Neural crest cell (in vitro differentiated cells): ENCODE measurements at places on chromosomes 16 and 17. TPM values are rescaled to one million over a fixed set of nuclear protein-coding genes. Genes with fewer than 3 reads are reported as not detected.

TEX14 gene
- total RNA-seq = 0.21 and 0.48 TPM in 2 replicates

C1QTNF1 gene
- 0.89 and 1.0 TPM in 2 replicates for total RNA-seq

IFT20 gene
- 14.0 and 15.9 TPM in 2 replicates for total RNA-seq

FOXC2 gene
- 0.11 TPM in 1 of 2 replicates, not detected in the other for total RNA-seq

APOBR gene
- 0.14 TPM in 1 of 2 replicates, not detected in the other for total RNA-seq

CACNG1 gene
- total RNA-seq = 0.32 and 0.44 TPM in 2 replicates

SERPINF2 gene
- 0.19 TPM in 1 of 2 replicates, not detected in the other for total RNA-seq

NPIPA5 gene
- 6.0 and 6.1 TPM in 2 replicates for total RNA-seq

OVCA2 gene
- total RNA-seq = 25.6 and 29.8 TPM in 2 replicates

DNA sequence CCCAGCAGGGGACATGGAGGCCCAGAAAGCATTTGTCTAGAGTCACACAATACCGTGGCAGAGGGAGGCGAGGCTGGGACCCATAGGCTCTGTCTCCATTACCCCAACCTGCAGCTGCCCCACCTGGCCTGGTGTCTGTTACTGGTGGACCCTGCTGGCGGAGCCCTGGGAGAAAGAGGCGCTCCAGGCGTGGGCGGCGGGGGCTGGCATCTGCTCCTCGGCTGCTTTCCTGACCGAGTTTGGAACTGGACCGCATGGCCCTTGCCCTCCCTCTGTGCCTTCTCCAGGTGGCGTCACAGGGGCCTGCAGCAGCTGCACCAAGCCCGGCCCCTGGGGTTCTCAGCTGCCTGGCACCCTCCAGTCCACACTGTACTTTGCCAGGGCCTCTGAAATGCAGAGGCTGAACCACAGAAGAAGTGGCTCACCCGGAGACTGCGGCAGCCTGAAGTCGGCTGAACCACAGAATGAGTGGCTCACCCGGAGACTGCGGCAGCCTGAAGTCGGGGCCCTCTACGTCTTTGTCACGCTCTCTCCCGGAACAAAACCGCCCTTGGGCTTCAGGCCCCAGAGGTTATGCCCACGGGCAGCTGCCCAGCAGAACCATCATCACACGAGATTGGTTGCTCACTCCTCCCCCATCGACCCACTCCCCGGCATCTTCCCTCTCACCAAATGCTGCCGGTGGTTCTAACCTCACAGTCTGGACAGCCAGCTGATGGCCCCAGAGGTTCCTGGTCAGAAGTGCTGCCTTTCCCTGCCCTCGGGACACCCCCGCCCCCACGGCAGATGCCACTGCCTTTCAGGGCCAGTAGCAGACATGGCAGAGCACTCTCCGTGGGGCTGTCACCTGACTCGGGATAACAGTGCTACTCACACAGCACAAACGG is 20.2 kb downstream of the CBFA2T3 start:
- DNase-seq = no peak

- no peak for DNase-seq
Measured at GRCh38 chr17:57945996-57946797, 9.0 kb downstream of the CUEDC1 start.

GRCh38 chr16:3021449-3022207 is 1.5 kb downstream of the TNFRSF12A start:
- DNase-seq = peak; percentile 79

GRCh38 chr16:70688246-70688742 is 2.4 kb upstream of the MTSS2 start:
- no peak for DNase-seq

GRCh38 chr17:40617678-40618240 is 29.9 kb downstream of the SMARCE1 start:
- DNase-seq = no peak

- DNase-seq = no peak
Measured at GRCh38 chr16:4380119-4381063, 8.7 kb downstream of the VASN start.

- DNase-seq = no peak
Measured at GRCh38 chr16:64428463-64429113, 693.3 kb downstream of the CDH11 start.

GRCh38 chr17:64500487-64500859 is 3.6 kb upstream of the POLG2 start:
- no peak for DNase-seq

DNA sequence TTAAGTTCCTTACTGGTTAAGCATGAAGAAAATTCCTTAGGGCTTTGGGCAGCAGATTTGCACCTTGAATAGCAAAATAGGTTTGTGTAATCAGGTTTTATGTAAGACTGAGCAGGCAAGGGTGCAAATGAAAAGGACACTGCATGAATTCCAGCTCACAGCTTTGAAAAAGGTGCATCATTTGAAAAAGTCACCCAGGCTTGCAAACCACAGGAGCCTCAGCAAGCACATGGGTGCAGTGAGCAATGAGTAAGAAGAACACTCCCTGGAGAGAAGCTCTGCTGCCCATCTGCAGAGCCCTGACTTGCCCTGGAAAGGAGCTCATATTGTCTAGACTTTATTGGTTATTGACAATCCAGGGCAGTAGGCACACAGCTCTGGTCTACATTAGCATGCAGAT is 165.6 kb upstream of the KCNJ16 start:
- no peak for DNase-seq

DNA sequence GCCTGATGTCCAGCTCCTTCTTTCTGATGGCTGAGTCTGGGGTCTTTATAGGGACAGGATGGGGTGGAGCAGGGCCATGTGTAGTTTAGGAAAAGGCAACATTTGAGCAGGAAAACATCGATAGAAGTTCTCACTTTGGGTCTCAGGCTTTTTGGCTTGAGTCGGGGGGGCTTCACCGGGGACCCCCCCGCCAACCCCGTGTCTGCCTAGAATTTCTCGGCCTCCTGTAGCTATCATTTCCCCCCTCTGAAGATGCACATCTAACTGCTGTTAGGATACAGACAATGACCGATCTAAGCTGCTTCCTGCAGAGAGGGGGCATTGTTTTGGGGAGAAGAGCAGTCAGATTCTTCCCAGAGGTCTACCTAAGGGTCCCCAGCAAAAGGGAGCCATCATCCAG is 16.7 kb upstream of the ZNHIT3 start:
- no peak for DNase-seq

- DNase-seq = no peak
Measured at GRCh38 chr17:21177854-21178600, 35.9 kb downstream of the TMEM11 start.

GRCh38 chr17:835263-835662 is 53.1 kb downstream of the MRM3 start:
- no peak for DNase-seq

- no peak for DNase-seq
Measured at GRCh38 chr16:12449374-12449773, 354.3 kb downstream of the CPPED1 start.

- no peak for DNase-seq
Measured at GRCh38 chr16:83296505-83296904, 511.3 kb upstream of the HSBP1 start.

- DNase-seq = no peak
Measured at GRCh38 chr17:48194097-48194550, 86.6 kb downstream of the SNX11 start.

- DNase-seq = no peak
Measured at GRCh38 chr17:74214484-74215341, 1.3 kb downstream of the TTYH2 start.

DNA sequence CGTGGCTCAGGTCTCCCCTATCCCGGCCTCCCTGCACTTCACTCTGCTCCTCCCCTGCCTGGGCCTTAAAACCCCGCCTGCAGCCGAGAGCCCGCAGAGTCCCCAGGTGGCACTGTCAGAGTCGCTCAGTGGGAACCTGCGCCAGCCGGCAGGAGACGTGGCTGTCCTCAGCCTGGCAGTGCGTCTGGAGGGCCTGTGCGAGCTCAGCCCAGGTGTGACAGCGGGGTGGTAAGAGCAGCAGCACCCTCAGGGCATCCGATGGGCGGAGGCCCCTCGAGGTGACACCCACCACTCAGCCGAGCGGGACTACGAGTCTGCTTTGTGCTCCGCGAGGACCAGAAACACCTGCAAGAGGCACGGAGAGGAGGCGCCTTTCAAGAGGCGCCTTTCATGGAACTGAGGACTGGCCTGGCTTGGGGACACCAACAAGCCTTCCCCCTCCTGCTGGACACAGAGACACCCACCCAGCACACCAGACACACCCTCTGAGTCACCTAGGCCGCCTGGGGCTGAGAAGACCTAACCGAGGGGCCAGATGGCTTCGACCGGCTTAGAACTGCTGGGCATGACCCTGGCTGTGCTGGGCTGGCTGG is at the start of gene CLDN9:
Gene CLDN9, plus strand, starts transcription at position 96 of the 593 bp plus-strand sequence. Its CDS starts 440 bp downstream, at position 536.
- DNase-seq = no peak

DNA sequence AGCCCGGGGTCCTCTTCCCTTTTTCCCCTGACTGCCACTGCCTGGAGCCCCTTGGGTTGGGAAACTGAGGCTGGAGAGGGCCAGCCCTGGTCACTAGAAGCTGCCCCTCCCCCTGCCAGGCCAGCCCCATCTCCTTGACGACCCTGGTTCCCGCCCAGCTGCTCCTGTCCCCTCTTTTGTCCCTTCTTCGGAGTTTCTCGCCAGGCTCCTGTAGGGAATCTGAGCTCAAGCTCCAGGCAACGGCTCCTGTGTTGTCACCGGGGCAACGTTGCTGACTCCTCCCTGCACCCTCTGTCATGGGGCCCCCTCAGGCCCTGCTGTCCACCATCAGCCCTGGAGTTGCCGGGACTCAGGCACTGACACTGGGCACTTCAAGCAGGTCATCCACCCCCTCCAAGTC is 5.7 kb downstream of the LLGL1 start:
- DNase-seq = peak; percentile 49

DNA sequence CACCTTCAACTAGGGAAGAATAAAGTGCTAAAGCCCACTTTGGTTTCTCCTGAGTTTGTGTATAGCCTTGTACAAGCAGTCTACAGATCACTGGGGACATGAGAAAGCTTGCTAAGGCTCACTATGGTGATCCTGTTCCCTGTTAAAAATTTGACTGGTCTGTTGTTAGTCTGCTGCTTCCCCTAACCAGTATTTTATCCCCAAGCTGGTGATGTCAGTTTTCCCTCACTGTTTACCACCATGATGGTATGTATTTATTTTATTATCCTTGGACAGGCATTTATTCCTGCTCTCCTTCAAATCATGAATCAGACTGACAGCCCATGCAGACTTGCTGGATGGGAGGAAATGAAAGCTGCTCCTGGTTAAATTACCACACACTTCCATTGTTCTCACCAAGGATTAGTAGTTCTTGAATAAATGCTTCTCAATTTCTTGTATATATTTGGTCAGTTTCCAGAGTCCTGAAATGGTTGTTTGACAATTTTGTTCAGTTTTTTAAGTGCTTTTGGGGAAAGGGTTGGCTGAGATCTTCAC is 99.6 kb downstream of the CA4 start:
- no peak for DNase-seq

GRCh38 chr17:40069751-40070708 is 7.3 kb downstream of the THRA start:
- DNase-seq = no peak

- no peak for DNase-seq
Measured at GRCh38 chr17:4913994-4914393, 11.1 kb upstream of the CHRNE start.

DNA sequence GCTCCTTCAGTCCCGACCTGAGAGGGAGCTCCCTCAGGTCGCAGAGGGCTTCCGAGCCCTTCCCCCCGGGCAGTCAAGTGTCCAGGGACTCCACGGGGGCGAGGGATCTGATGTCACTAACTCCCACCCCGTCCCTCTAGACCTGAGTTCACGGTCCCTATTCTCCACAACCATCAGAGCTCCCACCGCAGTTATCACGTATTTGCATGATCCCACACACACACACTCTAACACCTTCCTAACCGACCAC is 3.7 kb upstream of the PER1 start:
- DNase-seq = no peak

- no peak for DNase-seq
Measured at GRCh38 chr16:57798953-57799599, 3.2 kb downstream of the KIFC3 start.

DNA sequence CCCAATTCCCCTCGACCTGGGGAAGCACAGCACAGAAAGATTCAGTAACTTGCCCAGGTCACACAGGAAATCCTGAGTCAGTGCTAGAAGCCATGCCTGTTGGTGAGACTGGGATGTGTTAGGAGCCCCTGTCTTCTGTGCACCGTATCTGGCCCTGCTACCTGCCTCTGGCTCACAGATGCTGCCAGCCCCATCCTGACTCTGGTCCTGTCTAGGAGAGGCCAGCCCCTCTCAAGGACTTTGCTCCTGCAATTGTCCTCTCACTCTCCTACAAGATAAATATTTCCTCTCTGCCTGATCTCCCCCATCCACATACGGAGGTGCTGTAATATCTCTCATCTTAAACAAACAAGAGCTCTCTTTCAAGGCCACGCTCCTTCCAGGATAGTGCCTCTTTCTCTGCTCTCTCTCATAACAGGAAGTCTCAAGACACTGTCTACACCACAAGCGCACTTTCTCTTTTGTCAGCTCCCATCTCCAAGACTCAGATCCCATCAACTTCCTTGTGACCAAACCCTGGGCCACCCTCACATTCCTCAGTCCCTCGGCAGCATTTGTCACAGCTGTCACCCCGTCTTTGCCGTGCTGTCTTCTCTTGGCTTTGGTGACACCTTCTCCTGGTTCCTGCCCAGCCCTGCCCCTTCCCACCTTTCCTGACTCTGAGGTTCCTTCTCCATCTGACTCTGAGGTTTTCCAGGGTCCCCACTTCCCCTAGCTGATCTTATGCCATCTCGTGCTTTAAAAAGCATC is 1.9 kb downstream of the SLC13A2 start:
- DNase-seq = no peak

DNA sequence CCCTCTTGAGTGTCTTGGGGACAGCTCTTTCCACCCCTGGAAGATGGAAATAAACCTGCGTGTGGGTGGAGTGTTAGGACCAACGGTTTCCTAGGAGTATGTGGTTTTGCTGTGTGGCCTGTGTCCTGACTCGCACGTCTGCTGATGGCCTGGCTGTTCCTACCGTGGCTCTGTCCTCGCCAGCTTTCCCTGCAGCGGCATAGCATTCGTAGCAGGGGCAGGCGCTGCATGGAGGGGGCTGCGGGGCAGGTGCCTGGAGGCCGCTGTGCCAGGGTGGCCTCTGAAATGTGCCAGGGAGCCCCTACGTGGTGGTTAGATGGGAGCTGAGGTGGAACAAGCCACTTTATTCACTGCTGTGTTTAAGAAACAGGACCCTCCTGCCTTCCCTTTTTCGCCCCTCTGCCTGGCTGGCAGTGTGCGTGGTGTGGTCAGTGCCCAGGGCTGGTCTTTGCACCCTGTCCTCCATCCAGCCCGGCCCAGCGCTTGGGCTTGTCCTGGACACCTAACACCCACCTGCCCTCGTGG is 10.6 kb downstream of the SLC16A3 start:
- DNase-seq = no peak

DNA sequence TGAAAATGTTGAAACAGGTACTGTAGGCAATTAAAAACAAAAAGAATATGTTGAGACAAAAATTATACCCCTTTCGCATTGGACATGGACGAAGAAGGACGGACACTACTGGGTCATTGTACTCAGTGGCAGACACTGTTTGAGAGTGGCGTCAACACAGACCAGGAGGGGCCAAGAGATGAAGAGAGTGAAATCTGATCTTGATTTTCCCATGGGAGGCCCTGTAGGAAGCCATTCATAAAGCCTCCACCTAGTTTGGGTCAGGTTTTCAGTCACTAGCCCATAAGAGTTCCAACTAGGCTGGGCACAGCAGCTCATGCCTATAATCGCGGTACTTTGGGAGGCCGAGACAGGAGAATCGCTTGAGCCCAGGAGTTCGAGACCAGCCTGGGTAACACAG is 23.6 kb upstream of the SMURF2 start:
- DNase-seq = no peak
